ENCODE measurements at places on chromosomes 5 and 9.

DNA sequence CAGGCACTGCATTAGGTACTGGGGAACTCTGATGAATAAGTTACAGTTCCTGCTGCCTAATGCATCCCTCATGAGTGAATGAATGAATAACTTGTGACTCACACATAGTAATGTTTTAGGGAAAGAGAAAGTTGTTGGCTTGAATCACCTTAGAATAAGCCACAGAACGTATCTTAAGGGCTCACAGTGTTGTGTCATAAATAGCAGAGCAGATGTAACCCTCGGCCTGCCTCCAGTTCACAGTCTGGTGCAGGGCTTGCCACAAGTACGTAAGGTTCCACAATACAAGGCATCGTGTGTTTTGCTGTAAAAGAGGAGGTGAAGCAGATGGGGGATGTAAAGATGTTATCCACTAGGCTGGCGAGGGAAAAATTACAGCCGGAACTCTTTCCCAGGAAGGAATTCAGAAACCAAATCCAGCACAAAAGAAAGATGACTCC, 218.7 kb downstream of the TRPM3 start:
- no peak for DNase-seq

DNA sequence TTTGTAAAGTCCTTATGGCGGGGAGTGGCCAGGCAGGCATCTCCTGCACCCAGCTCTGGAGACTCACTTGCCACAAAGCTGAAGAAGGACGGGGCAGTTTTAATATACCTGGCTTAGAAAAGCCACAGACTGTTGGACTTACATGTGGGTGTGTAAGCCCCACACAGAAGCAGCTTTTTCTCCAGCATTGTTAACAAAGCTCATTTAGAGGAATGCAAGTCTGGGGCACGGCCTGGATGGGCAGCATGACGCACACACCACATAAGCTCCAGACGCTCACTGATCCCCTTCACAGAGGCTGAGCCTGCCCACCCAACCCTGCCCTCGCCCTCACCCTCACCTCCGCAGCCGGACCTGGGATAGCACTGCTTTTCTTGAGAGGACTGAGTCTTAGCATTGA, 58.0 kb upstream of the PDE8B start:
- DNase-seq: no peak

GRCh38 chr5:143431789-143432188, 28.3 kb upstream of the NR3C1 start:
- DNase-seq: no peak

DNA sequence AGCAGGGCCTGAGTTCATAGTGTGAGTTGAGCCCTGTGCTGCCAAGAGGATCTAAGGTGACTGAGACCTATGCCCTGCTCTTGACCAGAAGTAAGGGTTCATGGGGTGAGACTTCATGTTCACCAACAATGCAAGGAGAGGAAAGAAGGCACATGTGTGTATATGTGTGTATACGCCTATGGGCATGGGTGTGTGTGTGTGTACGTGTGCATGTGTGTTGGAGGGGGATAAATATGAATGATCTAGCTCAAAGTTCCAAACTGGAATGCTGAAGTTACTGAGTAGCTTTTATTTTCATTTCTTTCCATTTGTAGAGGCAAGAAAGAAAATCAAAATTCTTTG, 25.6 kb upstream of the HAND1 start:
- no peak for DNase-seq

DNA sequence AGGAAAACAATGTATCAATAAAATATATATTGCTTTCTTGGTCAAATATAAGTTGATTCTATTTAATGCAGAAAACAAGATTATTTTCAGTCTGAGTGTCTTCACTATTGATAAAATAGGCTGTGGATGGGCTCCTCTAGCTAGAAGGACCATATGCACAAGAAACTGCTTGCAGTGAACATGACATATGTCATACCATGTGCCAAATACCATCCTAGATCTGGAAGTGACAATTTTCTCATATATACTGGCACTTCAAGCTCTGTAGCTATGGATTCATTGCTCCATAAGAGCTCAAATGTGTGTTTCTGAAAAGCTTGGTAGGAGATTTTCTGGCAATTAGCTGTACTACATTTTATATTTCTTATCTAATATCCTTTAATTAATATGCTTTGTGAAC, 95.6 kb upstream of the CDH6 start:
- no peak for DNase-seq

GRCh38 chr5:148746826-148747535, 79.4 kb upstream of the ADRB2 start:
- DNase-seq: peak; percentile 39
